ENCODE measurements at places on chromosomes 7 and 10. TPM values are rescaled to one million over a fixed set of nuclear protein-coding genes. Genes with fewer than 3 reads are reported as not detected.
A peak's percentile ranks its signal among the peaks of the same experiment; 100 is the strongest.

DNA sequence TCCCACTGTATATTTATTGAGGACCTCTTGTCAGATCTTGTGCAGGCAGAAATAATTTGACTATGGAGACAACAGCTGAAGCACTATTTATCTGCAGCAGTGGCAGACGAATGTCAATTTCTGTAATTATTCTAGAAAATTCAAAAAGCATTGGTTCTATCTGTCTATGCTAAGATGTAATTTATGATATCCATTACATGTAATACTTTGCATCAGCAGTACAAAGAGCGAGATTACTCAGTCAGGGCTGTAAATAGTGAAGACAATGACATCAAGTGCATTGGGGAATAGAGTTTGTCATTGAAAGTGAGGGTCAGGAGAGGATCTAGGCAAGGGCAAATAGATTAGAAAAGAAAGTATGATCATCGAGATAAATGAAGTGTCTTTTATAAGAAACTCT is 508.2 kb downstream of the ZWINT start:
- no peak overlapping the region for H3K4me3 ChIP-seq
- no peak overlapping the region for H3K27ac ChIP-seq
- no peaks in the 10 kb centered on the region for H3K27me3 ChIP-seq
- no peaks in the 10 kb centered on the region for H3K4me1 ChIP-seq

- H3K4me1 ChIP-seq: peaks cover 30% of the 10 kb centered on the region
- peaks cover 12% of the 10 kb centered on the region for H3K27me3 ChIP-seq
These were observed 2.0 kb downstream of the ST7 start for GRCh38 chr7:116955340-116955739.

DNA sequence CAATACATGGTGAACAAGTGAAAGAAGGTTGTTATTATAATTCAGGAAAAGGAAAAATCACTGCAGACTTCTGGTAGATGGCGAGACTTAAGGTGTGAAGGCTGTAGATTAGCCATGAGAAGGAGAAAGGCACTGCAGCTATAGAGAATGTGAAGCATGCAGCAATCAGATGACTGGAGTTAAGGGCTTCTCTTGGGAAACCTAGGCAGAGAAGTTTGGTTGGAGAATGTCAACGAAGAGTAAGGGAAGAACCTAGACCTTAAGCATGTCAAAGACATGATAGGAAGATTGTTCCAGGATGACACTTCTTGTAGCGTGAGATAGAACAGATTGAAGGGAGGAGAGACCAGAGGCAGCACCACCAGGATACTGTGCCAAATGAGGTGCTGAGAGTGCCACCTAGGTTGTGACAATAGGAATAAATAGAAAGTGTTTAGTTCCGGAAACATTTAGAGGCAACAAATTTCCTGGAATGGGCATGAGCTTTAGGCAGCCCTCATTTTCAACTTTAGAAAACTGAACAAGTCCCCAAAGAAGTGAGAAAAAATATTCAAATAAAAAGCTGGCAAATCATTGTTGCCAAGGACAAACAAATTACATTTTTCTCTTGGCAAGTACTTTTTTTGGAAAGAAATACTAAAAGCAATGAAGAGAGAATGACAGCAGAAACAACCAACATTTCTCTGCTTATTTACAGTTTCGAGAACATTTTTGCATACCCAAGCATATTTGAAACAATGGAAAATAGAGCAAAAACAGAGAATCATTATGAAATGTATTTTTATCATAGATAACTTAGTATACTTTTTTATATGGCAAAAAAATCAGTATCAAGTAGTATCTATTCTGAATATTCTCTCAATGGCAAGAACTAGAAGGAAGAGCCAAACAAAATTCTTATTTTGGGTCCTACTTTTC is 4.9 kb downstream of the LRRC17 start:
- H3K4me3 ChIP-seq: no peak overlapping the region
- no peaks in the 10 kb centered on the region for H3K36me3 ChIP-seq
- no peaks in the 10 kb centered on the region for H3K27me3 ChIP-seq
- peaks cover 3% of the 10 kb centered on the region for H3K4me1 ChIP-seq

GRCh38 chr7:82360591-82361368 is 82.8 kb downstream of the CACNA2D1 start:
- H3K27me3 ChIP-seq: no peaks in the 10 kb centered on the region
- no peak for DNase-seq
- H3K36me3 ChIP-seq: no peaks in the 10 kb centered on the region
- peaks cover 2% of the 10 kb centered on the region for H3K4me1 ChIP-seq
- H3K4me3 ChIP-seq: no peak overlapping the region
- no peak overlapping the region for H3K27ac ChIP-seq

The FOXI2 gene
- total RNA-seq: not detected

GRCh38 chr7:22417841-22418240 is 60.9 kb upstream of the RAPGEF5 start:
- no peaks in the 10 kb centered on the region for H3K27me3 ChIP-seq
- H3K4me1 ChIP-seq: peaks cover 31% of the 10 kb centered on the region
- H3K36me3 ChIP-seq: no peaks in the 10 kb centered on the region

- H3K27ac ChIP-seq: peak overlapping the region; percentile 75
- peaks cover 23% of the 10 kb centered on the region for H3K36me3 ChIP-seq
- H3K4me1 ChIP-seq: peaks cover 68% of the 10 kb centered on the region
- H3K27me3 ChIP-seq: peaks cover 33% of the 10 kb centered on the region
These were observed 102.3 kb upstream of the PPIF start for GRCh38 chr10:79244841-79245504.

- H3K4me3 ChIP-seq: no peak overlapping the region
- no peak overlapping the region for H3K27ac ChIP-seq
- H3K4me1 ChIP-seq: peaks cover 3% of the 10 kb centered on the region
- peaks cover 3% of the 10 kb centered on the region for H3K36me3 ChIP-seq
- DNase-seq: no peak
- no peaks in the 10 kb centered on the region for H3K27me3 ChIP-seq
These were observed 30.8 kb downstream of the C10orf143 start for GRCh38 chr10:130079614-130080460.

GRCh38 chr10:119087271-119087882 is 6.8 kb upstream of the EIF3A start:
- no peak overlapping the region for H3K4me3 ChIP-seq
- no peaks in the 10 kb centered on the region for H3K36me3 ChIP-seq
- peak overlapping the region; percentile 33 for H3K27ac ChIP-seq
- H3K27me3 ChIP-seq: no peaks in the 10 kb centered on the region

DNA sequence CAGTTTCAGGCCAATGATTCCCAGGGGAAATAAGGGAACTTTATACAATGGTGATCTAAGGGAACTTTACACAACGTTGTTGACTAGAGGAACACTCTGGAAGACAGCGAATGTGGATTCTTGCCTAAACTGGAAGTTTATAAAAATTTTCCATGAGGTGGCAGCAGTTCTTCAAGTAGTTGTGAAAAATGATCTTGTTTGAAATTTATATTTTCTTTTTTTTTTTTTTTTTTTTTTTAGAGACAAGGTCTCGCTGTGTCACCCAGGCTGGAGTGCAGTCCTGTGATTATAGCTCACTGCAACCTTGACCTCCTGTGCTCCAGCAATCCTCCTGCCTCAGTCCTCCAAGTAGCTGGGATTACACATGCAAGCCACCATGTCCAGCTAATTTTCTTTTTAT is 32.1 kb upstream of the GTF2I start:
- H3K27ac ChIP-seq: no peak overlapping the region
- H3K36me3 ChIP-seq: no peaks in the 10 kb centered on the region
- H3K27me3 ChIP-seq: peaks cover 4% of the 10 kb centered on the region
- DNase-seq: no peak
- H3K4me3 ChIP-seq: no peak overlapping the region

The HTR5A gene
- 0.08 TPM for total RNA-seq

- H3K27ac ChIP-seq: no peak within 1 kb of the TSS
- H3K36me3 ChIP-seq: peaks cover 3% of the 10 kb centered on the region
- H3K4me1 ChIP-seq: peaks cover 13% of the 10 kb centered on the region
- DNase-seq: no peak
- peak within 1 kb of the TSS; percentile 68 for H3K4me3 ChIP-seq
- H3K27me3 ChIP-seq: peaks cover 54% of the 10 kb centered on the region
These were observed at the start of gene EVX1 for GRCh38 chr7:27242555-27243339. Gene EVX1 (plus strand): TSS chr7:27242802. CDS start chr7:27243031, 229 bp downstream.

GRCh38 chr10:78663721-78664120 is 405.0 kb upstream of the ZMIZ1 start:
- H3K27ac ChIP-seq: no peak overlapping the region

The SDK1 gene
- 4.3 TPM for total RNA-seq

The GARIN1A gene
- total RNA-seq: 4.3 TPM

The PAX4 gene
- total RNA-seq: 0.33 TPM

GRCh38 chr7:138386821-138387220 is 73.2 kb upstream of the TRIM24 start:
- H3K27me3 ChIP-seq: peaks cover 2% of the 10 kb centered on the region
- no peak overlapping the region for H3K27ac ChIP-seq
- H3K4me3 ChIP-seq: no peak overlapping the region
- H3K4me1 ChIP-seq: no peaks in the 10 kb centered on the region
- DNase-seq: no peak
- H3K36me3 ChIP-seq: no peaks in the 10 kb centered on the region

GRCh38 chr7:18511351-18512140 is 16.0 kb downstream of the HDAC9 start:
- H3K36me3 ChIP-seq: no peaks in the 10 kb centered on the region
- no peaks in the 10 kb centered on the region for H3K27me3 ChIP-seq
- DNase-seq: no peak
- no peak overlapping the region for H3K4me3 ChIP-seq

- no peak overlapping the region for H3K4me3 ChIP-seq
- H3K27me3 ChIP-seq: no peaks in the 10 kb centered on the region
- DNase-seq: no peak
- no peaks in the 10 kb centered on the region for H3K4me1 ChIP-seq
These were observed 151.3 kb downstream of the NEBL start for GRCh38 chr10:20745556-20746375.

DNA sequence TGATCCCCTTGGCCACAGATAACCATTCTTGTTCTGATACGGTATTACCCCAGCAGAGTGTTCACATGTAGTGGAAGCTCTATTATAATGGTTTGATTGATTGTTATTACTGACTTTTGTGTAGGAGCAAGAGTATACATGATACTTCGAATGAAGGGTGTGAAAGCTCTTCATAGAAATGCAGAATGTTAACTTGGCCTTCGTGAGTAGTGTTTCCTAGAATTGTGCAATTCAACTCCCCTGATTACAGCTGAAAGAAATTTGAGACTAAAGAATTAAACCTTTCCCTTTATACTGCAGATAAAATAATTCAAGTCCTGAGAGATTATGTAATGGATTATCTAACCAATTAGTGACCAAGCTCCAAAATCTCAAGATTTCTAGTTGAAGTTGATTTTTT is 38.2 kb downstream of the MKLN1 start:
- peaks cover 48% of the 10 kb centered on the region for H3K4me1 ChIP-seq
- no peak overlapping the region for H3K27ac ChIP-seq
- no peak overlapping the region for H3K4me3 ChIP-seq
- no peaks in the 10 kb centered on the region for H3K27me3 ChIP-seq
- no peaks in the 10 kb centered on the region for H3K36me3 ChIP-seq

GRCh38 chr10:593421-593820 is 96.0 kb downstream of the DIP2C start:
- no peak for DNase-seq
- H3K36me3 ChIP-seq: no peaks in the 10 kb centered on the region
- H3K27me3 ChIP-seq: peaks cover 2% of the 10 kb centered on the region
- H3K4me1 ChIP-seq: peaks cover 18% of the 10 kb centered on the region
- no peak overlapping the region for H3K4me3 ChIP-seq

The NOS3 gene
- 102 TPM for total RNA-seq

The MYPN gene
- total RNA-seq: not detected

DNA sequence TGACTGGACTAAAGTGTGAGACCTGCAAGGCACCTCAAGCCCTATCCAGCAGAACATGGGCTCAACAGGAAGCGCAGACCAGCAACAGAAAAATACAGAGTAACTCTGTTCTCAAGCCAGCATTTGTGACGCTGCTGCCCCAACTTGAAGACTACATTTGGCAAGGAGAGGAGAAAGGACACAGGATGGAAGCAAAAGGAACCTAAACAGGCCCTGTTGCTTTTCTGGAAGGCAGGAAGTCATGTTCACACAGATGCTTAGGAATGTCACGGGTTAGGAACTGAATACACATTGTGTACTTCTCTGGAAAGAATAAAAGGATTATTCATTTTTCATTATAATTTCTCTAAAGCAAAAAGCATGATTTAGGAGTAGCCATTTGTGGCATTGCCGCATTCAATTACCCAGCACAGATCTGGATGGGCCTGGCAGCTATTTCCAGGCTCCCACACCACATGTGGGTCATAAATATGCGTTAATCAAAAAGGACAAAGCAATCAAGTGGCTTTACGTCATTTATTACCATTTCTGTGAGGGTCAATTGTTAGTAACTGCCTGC is 19.8 kb upstream of the TOMM7 start:
- no peaks in the 10 kb centered on the region for H3K27me3 ChIP-seq
- peaks cover 22% of the 10 kb centered on the region for H3K4me1 ChIP-seq
- DNase-seq: no peak
- no peak overlapping the region for H3K4me3 ChIP-seq

DNA sequence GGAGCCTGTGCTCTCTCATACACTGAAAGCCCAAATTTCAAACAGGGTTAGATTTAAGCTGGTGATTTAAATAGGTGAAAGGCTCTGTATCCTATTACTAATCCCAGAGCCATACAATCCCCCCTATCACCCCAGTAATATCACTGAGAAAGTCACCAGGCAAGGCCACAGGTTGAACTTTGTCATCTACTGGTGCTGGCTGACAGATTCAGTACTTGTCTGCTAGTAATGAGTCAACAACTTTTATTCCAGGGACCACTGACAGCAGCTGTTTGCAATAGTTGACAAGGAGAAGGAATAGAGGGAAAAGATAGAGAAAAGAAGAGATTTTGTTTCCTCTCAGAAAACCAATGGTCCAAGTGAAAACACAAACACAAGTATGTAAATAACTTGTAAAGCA is 10.4 kb downstream of the ASB15 start:
- no peak overlapping the region for H3K4me3 ChIP-seq
- H3K27me3 ChIP-seq: peaks cover 3% of the 10 kb centered on the region
- no peak for DNase-seq

The SPDYE9 gene
- total RNA-seq: 0.13 TPM

The OPN1SW gene
- total RNA-seq: not detected

DNA sequence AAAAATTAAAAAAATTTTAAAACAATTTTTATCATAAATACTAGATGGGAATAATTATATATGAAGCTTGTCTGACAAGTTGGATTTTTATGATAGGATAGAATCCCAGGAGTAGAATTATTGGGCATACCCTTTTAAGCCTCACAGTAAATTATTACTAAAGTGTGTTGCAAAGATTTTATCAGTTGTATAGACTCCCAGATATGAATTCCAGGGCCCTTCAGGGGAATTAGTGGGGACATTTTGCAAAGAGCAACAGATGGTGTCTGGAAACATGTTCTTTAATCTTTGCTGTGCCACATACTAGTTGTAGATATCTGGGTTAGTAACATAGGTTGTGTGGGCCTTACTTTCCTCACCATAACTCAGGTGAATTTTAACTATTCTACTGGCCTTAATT is 28.7 kb downstream of the ZEB1 start:
- peaks cover 12% of the 10 kb centered on the region for H3K4me1 ChIP-seq
- no peak for DNase-seq
- H3K27ac ChIP-seq: no peak overlapping the region

The CYP3A5 gene
- total RNA-seq: 0.69 TPM

- peak overlapping the region; percentile 77 for H3K27ac ChIP-seq
- H3K4me3 ChIP-seq: no peak overlapping the region
- peaks cover 11% of the 10 kb centered on the region for H3K4me1 ChIP-seq
These were observed 32.0 kb downstream of the SRRM3 start for GRCh38 chr7:76233538-76234281.

Measured in endothelial cell (in vitro differentiated cells).